ENCODE measurements at places on chromosomes 5 and 9.

DNA sequence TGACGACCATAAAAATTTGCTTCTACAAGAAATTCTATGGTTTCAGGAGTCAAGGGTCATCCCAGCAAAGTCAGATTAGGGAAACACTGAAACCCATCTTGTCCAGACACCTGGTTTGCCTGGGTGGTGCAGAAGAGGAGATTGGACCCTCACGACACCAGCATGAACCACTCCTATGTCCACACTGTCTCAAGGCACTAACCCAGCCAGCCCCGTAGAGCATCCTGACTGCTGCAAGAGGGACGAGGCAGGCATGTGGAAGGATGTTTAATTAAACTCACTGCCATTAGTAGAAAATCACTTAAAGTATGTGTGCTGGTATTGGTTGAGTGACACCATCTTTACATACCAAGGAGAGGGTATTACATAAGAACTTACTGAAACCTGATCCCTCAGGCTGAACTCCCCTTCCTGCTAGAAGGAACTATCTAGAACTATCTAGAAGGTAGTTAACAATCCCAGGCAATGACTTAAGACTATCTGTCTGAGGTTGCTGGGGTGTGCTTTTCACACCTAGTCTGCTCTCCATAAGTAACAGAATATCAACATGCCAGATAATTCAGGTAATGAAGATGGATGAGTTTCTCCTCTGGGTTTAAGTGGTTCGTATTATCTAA, 93.6 kb downstream of the SEMA6A start:
- no peak for DNase-seq

GRCh38 chr5:57824047-57824446, 341.4 kb upstream of the ACTBL2 start:
- no peak for DNase-seq

DNA sequence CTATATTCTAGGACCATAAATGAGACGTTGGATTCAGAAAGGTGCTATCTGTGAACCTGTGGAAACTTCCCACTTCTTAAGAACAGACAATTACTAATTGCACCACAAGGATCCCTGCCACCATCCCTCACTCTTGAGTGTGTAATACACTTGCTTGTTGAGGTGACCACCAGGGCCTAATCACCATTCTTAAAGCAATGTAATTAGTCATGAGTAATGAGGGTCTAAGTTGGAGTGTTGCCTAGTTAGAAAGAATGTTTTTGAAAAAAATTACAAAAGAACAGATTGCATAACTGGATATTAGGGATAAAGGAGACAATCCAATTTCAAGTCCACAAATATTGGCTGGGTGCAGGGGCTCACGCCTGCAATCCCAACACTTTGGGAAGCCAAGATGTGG, 56.9 kb upstream of the TRIO start:
- DNase-seq = no peak

DNA sequence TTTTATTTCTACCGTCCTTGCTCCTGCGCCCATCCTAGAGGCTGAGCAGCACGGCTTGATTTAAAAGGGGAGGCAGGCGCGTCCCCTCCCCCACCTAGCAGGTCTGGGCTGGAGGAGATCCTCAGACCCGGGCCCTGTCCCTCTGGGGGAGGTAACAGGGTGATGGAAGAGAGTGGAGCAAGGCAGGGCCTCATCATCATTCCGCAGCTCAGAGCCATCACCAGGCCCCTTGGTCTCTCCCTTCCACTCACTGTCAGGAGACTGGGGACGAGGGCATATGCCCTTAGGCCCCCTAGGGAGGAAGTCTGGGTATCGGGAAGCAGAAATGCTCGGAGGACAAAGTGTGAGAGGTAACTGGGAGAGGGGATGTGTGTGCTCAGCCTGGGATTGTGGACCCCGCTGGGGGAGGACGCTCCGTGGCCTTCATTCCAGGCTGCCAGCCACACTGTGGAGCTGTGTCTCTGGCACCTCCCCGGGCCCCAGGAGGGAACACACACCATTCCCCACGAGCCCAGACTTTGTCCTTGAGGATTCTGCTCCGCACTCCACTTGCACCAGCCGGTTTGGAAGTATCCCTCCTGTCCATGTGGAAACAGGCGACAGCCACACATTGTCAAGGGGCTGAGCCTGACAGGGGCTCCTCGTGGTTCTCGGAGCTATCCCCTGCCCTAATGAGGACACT, 761 bp downstream of the REEP2 start:
- peak; percentile 74 for DNase-seq

Measured in chondrocyte (in vitro differentiated cells).